ENCODE measurements at places on chromosomes 5 and 9.

- no peak for DNase-seq
Measured at GRCh38 chr5:7925961-7926695, 57.2 kb downstream of the MTRR start.

DNA sequence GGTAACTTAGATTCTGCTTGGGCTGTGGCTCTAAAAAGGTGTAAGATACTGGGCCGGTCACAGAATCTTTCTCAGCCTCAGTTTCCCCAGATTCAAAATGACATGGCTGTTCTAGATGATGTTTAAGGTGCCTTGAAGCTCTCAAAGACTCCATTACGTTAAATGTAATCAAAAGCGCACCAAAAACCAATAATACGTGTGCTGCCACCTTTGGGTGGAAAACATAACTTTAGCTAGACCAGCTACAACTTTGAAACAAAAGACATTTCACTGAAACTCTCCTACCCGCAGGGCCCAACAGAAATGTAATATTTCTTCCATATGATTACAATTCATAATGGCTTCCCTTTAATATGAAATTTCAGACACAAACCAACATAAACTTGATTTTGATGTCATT is 35.0 kb upstream of the PCSK5 start:
- DNase-seq, result no peak

GRCh38 chr9:97749928-97750327 is 52.8 kb upstream of the XPA start:
- DNase-seq, result no peak

DNA sequence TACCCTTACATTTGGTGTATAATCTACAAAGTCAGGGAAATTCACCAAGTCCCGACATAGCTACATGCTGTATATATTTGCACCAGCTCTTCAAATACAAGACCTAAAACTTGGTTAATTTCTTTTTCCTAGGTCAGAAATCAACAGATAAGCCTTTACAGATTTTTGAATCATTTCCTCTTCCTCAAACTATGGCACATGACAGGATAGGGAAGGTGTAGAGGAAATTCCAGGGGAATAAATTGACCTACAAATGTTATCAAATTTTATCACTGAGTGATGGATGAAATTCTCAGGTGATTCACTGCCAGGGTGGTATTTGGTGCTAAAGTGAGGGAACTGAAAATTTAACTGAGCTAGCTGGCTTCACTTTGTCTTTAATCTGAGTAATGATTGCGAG is 360.0 kb downstream of the BNC2 start:
- DNase-seq, result no peak

- no peak for DNase-seq
Measured at GRCh38 chr5:168712280-168712924, 133.2 kb upstream of the PANK3 start.

DNA sequence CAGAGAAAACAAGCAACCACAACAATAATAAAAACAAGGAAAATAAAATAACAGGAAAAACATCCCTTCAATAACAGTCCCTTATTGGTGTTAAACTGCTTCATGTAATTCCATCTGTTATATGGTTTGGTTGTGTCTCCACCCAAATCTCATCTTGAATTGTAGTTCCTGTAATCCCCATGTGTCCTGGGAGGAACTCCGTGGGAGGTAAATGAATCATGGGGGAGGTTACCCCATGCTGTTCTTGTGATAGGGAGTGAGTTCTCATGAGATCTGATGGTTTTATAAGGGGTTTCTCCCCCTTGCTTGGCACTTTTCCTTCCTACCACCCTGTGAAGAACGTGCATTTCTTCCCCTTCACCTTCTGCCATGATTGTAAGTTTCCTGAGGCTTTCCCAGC is 369.8 kb downstream of the TMEM232 start:
- no peak for DNase-seq
